ENCODE measurements at places on chromosomes 1 and 21.

- no peak for DNase-seq
These were observed 667.1 kb downstream of the LTN1 start for GRCh38 chr21:28325618-28326017.

DNA sequence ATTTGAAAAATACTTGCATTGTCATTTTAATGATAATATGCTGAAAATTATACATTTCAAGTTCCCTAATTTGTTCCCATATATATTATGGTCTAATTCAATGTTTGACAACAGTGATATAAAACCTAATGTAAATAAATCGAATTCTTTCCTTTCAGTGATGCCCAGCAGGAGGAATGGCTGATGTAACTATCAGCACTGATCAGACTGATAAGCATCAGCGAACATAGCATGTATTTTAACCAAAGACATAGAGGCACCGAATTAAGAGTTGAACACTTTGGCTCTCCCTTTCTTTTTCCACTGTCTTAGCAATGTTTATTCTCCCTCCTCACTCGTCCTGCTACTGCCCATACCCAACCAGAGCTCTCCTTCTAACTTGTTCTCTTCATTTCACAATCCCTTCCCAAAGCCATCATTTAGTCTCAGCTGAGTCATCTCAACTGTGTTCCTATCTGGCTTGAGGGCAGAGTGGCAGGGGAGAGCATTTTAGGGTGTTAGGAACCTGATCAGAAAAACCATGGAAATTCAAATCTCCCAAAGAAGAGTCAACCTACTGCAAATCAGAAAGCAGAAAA, 58.8 kb upstream of the C1orf115 start:
- no peak for DNase-seq

GRCh38 chr1:107863342-107863741, 101.6 kb downstream of the VAV3 start:
- peak; percentile 19 for DNase-seq

DNA sequence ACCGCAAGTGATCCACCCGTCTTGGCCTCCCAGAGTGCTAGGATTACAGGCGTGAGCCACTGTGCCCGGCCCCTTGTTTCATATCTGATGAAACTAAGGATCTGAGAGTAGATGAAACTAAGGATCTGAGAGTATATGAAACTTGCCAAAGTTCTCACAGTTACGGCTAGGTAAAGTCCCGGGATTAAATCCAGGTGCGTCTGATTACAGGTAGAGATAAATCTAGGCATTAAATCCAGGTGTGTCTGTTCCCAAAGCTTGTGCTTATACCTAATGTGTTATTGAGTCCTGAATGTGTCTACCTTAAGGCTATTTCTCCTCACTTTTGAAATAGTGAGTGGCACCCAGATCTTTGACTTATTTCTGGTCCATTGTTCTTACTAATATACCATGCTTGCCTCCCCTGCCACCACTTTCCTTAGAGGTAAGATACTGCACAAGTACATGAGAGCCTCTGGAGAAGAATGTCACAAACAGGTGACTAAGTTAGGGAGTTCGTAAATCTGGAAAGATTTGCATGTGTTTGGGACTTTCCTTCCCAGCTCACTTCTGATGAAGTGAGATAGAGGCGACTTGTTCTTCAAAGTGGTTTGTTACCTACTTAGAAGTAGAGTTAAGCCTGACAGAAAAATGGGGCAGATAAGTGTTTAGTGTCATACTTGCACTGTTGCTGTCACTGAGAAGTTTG, 66.5 kb downstream of the AK4 start:
- DNase-seq = no peak

DNA sequence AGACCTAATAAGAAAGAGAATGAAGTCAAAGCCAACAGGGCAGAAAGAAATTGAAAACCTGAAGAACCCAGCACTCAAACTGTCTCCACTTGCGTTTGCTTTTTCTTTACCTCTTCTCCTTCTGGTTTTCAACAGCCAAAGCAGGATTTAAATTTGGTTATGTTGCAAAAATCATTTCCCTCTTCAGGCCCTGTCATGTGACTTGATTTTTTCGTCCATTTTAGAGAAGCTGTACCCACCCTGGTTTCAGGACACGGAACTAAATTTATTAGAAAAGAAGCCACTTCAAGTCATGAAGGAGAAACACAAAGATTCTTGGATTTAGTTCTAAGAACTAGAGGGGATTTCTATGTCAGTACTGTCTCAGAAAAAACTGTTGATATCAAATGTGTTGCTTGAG, 1.0 kb upstream of the SYNJ1 start:
- DNase-seq = no peak

- no peak for DNase-seq
These were observed 56.5 kb downstream of the FNBP1L start for GRCh38 chr1:93504247-93505033.

DNA sequence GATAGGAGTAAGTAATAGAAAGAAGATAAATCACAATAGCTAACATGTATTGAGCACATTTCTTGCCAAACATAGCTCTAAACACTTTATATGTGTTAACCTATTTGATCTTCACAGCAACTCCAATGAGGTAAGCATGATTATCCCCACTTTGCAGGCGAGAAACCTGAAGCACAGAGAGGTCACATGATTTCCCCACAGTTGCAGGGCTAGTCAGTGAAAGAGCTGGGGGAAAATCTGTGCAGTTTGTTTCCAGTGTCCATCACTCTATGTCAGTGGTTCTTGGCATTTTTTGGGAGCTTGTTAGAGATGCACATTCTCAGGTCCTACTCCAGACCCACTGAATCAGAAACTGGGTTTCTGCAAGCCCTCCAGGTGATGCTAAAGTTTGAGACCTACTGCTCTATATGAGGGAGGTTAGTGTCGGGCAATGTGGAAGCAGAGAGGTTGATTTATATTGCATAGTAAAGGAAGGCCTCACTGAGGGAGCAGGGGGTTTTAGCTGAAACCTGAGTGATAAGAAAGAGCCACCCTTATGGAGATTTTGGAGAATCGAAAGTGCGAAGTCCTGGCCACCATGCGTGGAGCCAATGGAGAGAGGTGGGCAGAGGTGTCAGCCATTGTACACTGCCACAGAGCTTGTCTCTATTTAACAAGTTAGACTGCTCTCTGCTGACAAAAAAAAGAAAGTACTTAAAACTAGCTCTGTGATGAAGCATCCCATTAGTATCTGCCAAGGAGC, 20.9 kb downstream of the MCOLN3 start:
- peak; percentile 72 for DNase-seq

- peak; percentile 83 for DNase-seq
These were observed 96.3 kb upstream of the TMPRSS15 start for GRCh38 chr21:18499761-18500376.

- DNase-seq = no peak
These were observed 176.3 kb downstream of the DENND1B start for GRCh38 chr1:197598935-197599334.

Measured in Karpas-422 (cell line).